ENCODE measurements at places on chromosomes 5 and 9.
A peak's percentile ranks its signal among the peaks of the same experiment; 100 is the strongest.

DNA sequence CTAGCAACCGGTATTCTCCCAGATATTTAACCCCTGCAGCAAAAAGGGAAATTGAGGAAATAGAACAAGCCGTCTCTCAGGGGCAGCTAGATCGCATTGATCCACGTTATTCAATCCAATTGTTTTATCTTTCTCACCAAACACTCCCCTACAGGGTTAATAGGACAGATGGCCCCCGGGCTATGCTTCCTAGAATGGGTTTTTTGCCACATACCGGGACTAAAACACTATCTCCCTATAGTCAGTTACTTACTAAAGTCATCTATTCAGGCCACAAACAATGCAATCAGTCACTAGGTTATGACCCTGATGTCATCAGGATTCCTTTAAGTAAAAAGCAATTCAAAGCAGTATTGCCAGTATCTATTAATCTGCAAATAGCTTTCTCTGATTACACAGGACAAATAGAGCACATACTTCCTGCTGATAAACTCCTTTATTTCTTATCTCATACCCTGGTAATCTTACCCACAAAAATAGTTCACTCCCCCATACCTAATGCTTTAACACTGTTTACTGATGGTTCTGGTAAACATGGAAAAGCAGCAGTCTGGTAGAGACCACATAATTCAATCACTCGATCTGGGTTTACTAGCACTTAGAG lies 159.0 kb downstream of the CPLANE1 start:
- DNase-seq, result peak; percentile 8

GRCh38 chr9:88998503-88998902 lies 7.2 kb downstream of the S1PR3 start:
- no peak for DNase-seq

DNA sequence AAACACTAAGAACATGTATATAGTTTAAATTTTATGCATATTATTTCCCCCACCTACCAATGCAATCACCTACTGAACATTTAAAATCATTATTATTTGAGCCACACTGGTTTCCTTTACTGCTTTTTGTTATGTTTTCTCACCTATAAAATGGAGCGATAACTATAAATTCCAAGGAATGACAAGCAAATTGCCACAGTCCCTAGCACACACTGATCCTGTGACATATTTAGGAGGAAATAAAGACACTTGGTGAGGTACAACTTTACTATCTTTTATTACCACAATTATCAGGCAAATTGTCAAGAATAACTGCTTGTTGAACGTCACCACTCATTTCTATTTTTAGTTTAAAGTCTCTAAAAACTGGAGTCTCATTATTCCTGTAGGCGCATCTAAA lies 1693.6 kb downstream of the EFNA5 start:
- DNase-seq, result no peak

GRCh38 chr5:58775701-58776262 lies 192.9 kb downstream of the RAB3C start:
- DNase-seq, result no peak

GRCh38 chr9:82466616-82467260 lies 478.2 kb downstream of the SPATA31D1 start:
- no peak for DNase-seq

GRCh38 chr9:128088253-128088945 lies 20.4 kb downstream of the SLC25A25 start:
- no peak for DNase-seq

- no peak for DNase-seq
Observed at GRCh38 chr5:44532981-44533380, 143.8 kb upstream of the FGF10 start.

- DNase-seq, result peak; percentile 85
Observed at GRCh38 chr5:102865510-102866236, 110.6 kb downstream of the PAM start.

DNA sequence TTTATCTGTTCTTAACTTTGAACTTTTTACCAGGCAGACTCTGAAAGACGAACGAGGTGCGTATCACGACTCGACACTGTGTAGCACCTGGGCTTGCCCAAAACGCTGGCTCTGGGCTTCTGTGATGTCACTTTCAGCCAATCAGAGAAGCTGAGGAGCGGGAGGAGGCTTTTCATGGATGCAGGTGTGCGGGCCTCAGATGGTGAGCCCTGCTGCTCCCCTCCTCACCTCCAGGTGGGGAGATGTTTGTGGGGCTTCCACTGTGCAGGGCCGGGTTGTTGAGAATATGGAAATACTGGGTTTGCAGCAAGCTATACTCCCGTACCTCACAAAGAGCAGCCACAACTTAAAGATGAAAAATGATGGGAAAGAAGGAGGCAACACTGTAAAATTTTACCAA lies 246.3 kb downstream of the IRX2 start:
- no peak for DNase-seq

GRCh38 chr9:35907711-35908503 lies 1.4 kb upstream of the SPAAR start:
- peak; percentile 95 for DNase-seq

- DNase-seq, result no peak
Observed at GRCh38 chr9:127905004-127905728, 5.8 kb upstream of the ST6GALNAC6 start.

GRCh38 chr9:15392363-15392762 lies 30.3 kb upstream of the SNAPC3 start:
- no peak for DNase-seq

GRCh38 chr9:85230081-85230480 lies 511.7 kb downstream of the AGTPBP1 start:
- no peak for DNase-seq

GRCh38 chr5:108111736-108112135 lies 270.2 kb downstream of the FBXL17 start:
- no peak for DNase-seq

- no peak for DNase-seq
Observed at GRCh38 chr5:128681096-128681495, 143.1 kb upstream of the FBN2 start.

DNA sequence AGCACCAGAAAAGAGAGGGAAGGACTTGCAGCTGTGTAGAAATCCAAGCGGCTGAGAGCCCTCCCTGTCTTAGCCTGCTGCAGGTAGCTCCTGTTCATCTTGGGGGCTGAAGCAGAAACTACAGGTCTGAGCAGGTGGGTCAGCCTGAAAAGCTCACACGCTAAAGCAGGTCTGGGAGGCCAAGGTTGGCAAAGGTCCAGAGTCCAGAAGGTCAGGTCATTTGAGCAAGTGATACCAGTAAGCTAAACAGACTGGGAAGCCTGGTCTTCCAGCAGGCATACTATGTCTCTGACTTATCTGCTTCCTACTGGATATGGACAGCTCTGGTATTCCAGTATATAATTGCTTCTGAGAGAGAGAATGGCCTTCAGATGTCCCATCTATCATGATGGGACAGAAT lies 26.2 kb downstream of the PTCD2 start:
- DNase-seq, result no peak

DNA sequence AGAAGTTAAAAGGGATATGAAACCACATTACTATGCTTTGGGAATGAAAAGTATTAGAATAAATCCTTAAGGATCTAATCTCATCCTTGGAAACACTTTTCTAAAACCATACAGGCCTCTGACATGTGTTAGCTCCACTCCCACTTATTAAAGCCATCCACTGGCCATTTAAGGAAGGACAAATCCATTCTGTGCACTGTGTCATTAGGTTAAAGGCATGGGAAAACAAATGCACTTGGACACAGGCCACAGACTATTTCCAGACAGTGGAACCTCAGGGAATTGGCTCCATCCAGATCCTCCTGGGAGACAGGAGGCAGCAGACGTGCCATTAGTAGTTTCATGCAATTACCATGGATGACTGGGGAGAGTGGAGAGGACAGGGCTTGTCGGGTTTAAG lies 454.9 kb downstream of the ENC1 start:
- DNase-seq, result no peak

DNA sequence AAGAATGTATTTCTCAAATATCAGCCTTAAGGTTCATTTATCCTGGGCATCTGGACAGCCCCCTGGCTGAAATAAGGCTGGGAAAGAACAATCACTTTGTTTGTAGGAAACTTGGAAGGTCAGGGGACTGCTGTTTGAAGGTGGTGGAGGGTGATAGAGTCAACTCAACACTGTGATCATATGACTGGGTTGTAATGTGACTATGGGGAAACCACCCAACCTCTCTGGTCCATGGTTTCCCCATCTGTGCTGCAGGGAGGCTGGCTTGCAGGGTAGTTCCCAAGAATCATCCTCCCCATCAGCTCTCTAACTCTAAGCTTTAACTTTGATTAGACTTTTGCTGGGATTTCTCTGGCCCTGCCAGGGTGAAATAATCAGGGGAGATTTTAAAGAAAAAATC lies 10.0 kb downstream of the INSYN2B start:
- no peak for DNase-seq

GRCh38 chr9:86512929-86513328 lies 158.7 kb upstream of the TUT7 start:
- no peak for DNase-seq

GRCh38 chr5:72821776-72822175 lies 5.3 kb downstream of the TNPO1 start:
- no peak for DNase-seq

GRCh38 chr9:31034311-31034710 lies 1350.1 kb upstream of the ACO1 start:
- no peak for DNase-seq

GRCh38 chr5:1341863-1342262 lies 3.0 kb downstream of the CLPTM1L start:
- no peak for DNase-seq

DNA sequence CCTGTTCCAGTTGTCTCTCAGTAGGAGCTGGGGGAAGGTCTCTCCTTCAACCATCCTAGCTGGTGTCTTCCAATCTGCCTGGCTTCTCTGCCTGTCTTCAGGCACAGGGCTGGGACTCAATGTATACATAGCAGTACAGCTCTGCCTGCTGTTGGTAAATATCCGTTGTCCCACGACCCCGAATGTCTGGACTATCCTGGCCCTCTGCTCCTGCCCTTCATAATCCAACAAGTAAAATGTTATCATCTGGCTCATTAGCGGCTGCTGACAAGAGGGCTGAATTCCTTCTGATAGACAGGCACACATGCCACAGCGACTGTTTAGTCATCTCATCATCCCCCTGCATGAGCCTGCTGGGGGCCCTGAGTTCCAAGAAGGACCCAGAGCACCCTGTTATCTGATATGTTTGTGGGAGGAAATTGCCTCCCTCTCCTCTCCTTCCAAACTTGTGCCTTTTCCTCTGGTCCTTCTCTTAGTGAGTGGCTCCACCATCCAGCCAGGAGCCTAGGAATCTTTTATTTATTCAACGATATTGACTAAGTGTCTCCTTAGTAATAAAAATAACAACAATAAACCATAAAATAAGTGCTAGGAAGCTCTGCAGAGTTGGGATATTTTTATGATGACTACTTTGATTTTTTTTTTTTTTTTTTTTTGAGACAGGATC lies 29.5 kb upstream of the TGFBR1 start:
- no peak for DNase-seq

DNA sequence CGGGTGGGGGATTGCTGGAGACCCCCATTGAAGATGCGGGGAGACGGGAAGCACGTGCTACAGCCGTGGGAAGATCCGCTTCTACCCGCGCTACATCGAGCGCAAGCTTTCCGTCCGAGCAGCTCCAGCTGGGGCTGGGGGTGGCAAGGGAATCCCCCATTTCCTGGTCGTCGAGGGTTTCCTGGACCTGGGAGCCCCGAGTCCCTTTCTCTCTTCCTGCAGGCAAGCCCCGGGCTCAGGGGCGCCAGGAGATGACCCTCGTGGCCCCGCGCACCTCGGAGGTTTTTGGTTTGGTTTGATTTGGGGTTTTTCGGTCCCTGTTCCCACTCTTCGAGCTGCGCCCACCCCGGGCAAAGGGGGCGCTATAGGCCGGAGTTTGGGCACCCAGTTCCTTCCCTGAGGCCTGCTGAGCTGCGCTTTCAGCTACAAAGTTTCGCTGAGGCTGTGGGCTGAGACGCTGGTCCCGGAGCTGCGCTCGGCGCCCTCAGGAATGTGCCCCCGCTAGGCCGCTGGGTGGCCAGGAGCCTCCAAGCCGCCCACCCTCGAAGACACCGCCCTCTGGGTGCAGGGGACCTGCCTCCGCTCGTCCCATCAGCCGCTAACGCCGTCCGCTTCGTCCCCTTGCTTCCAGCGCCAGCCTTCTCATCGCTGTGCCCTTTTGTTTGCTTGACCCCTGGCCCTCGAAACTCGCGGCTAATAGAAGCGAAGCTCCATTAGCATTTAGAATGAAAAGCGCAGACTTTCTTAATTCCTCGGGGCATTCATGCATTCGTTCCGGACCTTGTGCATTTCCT lies 2.9 kb downstream of the NR4A3 start:
- peak; percentile 68 for DNase-seq

- DNase-seq, result peak; percentile 52
Observed at GRCh38 chr5:38466424-38467189, 89.8 kb downstream of the LIFR start.

- DNase-seq, result no peak
Observed at GRCh38 chr9:27355166-27355565, 58.2 kb upstream of the EQTN start.

DNA sequence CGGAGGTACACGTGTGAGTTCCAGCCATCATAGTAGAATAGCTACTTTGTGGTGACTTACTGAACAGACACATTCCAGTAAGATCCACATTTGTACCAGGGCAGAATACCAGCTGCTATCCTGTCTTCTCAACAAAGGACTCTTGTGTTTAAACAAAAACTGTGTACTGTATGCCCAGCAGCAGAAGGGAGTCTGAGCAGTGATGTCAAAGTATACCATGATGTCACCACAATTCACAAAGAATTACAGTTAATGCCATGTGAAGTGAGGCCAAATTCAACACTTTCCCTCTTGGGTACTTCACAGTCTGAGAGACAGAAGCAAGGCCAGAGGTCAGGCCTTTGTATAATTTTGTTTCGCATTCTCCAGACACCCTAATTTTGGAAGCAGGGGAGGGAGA lies 137.0 kb downstream of the ADAMTSL1 start:
- DNase-seq, result no peak

GRCh38 chr9:69809304-69809863 lies 11.2 kb upstream of the CFAP95 start:
- peak; percentile 59 for DNase-seq

- DNase-seq, result peak; percentile 24
Observed at GRCh38 chr9:16526380-16526779, 344.1 kb downstream of the BNC2 start.

DNA sequence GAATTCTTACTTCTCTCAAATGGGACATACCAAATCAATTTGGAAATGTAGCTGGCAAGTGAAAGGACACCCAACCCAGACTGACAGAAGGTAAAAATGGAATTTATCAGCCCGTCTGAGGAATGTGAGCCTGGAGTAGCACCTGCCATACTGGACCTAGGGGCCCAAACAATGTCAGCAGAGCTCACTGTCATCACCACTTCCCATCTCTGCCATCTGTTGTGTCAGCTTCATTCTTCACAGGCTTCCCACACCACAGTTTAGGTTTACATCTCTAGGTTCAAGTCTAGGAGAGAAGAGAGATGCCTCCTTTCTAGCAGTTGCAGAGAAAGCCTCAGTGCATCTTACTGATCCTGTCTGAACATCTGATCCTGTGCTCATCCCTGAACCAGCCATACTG lies 222.4 kb downstream of the DOCK8 start:
- no peak for DNase-seq
